ENCODE measurements at places on chromosomes 5 and 9.

DNA sequence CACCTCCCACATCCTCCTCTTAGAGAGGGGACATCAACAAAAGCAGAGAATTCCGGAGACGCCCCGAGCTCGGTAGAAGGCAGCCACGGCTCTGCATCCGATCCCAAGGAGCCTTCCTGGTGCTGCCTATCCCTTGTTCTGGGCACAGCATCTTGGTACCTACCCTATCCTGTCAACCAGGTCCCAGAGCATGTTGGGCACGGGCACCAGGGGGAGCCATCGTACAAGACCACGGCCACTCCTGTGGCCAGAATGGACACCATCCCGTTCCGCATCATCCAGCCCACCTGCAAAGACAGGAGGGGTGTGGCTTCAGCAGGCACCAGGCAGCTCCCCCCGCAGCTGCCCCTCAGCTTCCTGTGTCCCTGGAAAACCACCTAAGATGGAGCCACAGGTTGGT lies 62.7 kb upstream of the ZNF354A start:
- no peak for DNase-seq

- DNase-seq: peak; percentile 87
Measured at GRCh38 chr5:54517512-54518145, at the start of gene SNX18. TSS of gene SNX18 (plus strand) at chr5:54517759. CDS start at chr5:54517953, 194 bp downstream.

DNA sequence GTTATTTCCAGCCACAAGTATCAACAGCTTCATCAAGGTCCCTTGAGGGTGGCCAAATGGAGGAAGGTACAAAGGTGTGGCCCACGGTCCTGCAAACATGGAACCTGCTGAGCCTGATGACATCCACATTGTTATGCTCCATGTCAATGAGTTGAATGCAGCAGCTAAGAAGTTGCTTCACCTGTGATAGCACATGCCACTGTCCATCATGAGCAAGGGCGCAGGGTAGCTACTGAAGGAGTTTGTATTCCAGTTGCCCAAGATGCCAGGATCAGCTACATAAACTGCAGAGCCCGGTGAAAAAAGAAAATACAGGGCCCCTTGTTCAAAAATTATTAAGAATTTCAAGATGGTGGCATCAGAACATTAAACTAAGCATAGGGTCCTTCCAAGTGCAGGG lies 24.2 kb downstream of the LSM11 start:
- no peak for DNase-seq

DNA sequence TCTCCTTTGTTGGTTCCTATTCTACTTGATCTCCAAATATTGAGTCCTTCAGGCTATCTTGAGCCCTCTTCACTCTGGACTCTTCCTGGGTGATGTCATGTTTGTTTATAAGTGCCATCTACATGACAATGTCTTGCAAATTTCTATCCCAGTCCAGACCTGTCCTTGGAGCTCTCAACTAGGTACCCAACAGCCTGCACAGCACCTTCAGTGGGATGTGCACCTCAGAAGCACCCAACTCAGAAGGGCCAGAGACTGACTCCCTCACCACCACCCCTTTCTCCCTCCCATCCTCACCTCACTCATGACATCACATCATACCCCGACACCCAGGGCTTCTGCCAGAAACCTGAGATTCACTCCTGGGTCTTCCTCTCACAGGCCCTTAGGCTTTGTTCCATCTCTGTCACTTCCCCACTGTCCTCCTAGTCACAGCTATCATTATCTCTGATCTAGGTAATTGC lies 14.4 kb downstream of the TXN start:
- no peak for DNase-seq

- DNase-seq: no peak
Measured at GRCh38 chr5:15630441-15630840, 130.5 kb downstream of the FBXL7 start.

DNA sequence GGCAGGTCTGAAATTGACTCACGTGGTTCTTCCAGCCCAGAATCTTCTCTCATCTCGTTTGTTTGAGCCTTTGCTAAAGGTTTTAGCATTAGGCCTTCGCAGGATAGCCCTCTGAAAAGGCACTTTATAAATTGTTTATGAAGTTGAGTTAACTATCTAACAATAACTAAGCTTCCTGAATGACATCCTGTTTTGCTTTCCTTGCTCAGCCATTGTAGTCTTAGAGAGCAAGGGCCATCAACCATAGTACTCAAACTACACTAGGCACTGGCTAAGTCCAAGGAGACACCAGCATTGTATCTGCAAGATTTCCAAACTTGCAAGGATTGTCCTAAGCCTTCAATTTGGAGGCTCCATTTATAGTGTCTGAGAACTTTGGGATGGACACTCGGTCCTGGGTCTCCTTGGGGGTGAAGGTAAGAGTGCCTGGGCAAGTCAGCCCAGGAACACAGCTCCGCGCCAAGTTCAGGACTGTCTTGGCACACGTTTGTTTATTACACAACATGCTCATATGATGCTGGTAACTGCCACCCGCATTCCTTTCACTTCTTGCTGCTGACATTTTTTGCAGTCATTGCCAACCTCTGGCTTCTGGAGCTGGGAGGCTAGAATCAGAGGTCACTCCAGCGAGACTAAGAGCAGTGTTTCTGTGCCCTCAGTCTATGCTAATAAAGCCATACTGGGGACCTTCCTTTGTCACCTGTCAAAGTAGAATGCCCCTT lies 151.1 kb downstream of the ESM1 start:
- no peak for DNase-seq

DNA sequence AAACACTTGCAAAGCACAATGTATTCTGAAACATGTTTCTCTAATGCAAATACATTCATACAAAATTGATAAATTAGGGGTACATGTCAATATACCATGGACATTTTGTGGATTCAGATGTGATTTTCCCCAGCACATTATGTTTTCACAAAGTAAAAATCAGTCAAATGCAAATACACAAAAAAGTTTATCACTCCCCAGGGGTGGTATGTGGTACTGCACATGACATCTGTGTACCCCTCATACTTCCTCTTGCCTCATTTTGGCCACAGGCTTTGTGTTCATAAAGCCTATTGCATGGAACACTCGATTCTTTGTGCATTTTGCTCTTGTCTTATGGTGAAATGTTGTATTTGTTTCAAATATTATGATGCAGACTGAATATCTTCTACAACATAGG lies 116.8 kb upstream of the PDE4D start:
- DNase-seq: no peak

DNA sequence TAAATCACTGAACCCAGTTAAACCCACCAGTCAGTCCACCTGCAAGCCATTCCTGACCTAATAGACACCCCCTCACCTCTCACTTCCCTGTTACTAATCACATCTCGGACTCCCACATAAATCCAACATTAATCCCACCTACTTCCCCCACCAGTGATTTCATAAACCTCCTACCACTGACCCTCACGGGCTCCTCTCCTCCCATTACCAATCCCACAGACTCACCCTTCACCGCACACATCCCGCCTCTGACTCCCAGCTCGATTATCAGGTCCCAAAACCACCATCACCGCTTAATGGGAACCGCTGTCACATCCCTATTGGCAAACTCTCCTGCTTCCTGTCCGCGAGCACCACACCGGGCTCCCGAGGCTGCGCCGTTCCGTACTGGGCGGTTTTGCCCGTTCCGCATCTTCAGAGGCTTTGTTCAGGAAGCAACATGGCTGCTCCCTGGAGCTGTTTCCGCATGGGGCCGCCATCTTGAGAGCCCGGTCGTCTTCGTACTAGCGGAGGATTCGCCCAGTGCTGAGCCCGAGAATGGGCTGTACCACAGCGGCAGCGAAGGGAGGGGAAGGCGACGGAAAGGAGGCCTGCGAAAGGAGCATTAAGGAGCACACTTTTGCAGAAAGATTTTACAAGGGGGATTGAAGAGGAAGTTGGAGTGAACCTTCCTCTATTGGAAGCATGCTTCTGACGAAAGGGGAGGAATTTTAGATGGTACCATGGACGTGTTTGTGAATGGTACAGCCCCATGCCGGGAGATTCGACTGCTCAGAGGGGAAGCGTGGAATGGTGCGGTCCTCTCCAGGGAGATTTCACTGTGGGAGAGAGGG lies at the start of gene ZNF300:
Gene ZNF300 (minus strand): TSS at position 502 of the 833 bp plus-strand sequence. CDS start 1,825 bp downstream, outside the sequence.
- no peak for DNase-seq

DNA sequence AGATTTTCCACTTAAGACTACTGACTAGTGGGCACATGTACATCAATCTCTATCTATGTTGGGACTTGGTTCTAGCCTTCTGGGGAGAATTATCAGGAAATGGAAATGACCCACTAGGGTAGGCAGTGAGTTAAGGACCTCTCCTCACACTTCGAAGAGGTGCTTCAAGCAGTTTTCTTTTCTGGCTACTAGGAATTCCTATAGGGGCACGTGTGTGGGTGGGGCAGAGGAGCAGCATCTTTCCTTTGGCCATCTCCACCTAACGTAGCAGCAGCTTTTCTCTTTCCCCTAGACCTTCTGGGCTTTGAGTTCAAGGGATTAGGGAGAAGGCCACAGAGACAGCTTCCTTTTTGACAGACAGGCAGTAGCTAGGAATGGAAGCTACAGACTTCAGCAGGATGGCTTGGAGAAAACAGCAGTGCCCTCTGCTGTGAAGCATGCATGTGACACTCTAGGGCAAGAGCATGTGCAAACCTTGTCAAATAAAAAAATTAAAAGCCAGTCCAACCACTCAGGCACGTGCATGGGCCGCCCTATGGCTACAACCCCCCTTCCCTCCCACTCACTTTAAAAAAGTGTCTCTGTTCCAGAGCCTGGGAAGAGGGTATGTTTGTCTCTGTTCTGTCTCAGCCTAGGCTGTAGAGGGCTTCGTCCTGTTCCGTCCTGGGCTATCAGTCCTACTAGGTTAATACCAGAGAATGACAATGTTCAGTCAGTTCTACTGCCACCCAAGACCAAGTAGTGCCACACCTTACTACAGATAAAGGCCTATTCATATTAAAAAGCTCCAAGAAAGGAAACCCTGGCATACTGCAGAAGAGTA lies 8.7 kb upstream of the GFRA3 start:
- no peak for DNase-seq

- no peak for DNase-seq
Measured at GRCh38 chr5:126016256-126016655, 407.0 kb upstream of the GRAMD2B start.

DNA sequence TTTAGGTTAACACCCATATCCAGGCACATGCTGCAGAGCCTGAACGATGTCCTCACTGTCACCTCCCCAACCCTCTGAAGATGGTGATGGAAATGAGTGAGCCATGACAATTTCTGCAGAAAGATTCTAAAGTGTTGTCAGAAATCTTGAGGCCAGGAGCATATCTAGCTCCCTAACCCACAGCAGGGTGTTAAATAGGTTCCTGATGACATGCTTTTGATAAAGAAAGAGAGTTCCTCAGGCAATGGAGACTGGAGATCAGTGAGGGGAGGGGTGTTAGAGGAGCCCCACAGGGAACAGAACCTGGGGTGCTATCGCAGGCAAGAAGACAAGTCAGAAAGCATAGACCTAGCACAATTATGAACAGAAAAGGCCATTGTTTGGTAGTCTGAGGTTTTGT lies 95.7 kb downstream of the ENC1 start:
- DNase-seq: no peak

DNA sequence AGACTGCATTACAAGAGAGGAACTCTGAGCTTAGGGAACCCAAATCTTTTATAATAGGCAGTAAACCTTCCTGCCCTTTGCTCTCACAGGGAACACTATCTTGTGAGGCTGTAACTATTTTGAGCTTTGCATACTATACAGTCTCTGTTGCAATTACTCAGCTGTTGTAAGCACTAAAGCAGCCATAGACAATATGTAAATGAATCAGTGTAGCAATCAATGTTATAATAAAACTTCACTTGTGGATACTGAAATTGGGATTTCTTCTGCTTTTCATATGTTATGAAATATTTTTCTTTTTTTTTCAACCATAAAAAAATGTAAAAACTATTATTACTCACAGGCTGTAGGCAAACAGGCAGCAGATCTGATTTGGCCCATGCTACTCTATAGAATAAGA lies 16.7 kb upstream of the UBQLN1 start:
- no peak for DNase-seq

GRCh38 chr5:428219-428618 lies 14.8 kb upstream of the EXOC3 start:
- DNase-seq: no peak

DNA sequence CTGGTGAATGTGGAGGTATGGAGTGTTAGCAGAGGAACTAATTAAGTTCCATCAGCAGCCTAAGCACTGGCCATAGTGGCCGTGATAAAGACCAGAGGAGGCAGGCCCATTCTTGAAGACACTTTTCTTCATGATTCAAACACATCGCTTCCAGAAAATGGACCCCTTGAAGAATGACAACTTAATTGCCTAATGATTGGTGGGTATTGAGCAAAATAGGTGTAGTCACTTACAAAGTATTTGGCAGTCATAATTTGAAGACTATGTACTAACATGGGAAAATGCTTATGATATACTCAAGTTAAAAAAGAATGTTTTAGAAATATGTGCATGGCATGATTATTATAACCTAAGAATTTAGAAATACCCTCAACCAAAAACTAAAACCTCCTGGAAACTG lies 44.8 kb downstream of the MEGF10 start:
- no peak for DNase-seq

DNA sequence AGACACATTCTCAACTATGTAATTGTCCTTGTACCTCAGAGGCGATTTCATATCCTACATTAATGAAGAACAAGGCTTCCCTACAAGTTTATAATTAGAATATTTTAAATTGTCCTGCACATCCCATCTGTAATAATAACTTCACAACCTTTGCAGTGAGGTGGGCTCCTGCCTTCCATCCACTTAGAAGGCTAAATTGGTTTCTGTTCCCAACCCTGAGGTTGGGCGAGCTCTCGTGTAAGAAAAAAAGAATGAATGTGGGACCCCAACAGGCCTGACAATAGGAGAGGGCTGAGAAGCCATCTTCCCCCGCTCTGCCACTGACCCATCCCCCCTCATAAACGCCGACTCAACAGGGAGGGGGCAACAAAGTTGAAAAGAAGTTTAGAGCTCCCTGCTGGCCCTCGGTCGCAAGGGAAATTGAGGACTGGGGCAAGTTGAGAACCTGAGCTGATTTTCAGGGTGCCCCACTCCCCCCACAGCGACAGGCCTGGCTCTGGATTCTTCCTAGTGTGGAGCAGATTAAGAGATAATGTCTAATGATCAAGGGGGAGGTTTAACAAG lies 9.4 kb downstream of the BARHL1 start:
- no peak for DNase-seq

DNA sequence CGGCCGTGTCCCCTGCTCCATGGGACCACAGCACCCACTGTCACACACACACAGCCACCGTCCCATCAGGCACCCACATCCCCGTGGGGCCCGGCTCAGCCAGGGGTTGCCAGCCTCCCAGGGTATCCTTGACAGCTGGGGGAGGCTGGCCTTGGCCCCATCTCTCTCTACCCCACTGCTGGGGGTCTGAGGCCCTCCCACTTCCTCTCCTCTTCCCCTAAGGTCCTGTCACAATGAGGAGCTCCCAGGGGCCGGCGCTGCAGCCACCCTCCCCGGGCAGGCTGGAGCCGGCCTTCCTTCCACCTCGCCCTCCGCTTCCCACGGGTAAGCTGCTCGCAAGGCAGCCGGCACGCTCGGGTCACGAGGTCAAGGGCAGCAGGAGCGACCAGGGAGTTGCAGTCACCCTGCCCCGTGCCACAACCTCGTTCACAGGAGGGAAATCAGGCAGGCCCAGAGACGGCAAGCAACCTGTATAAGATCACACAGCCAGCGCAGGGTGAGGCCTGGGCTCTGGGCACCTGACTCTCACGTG lies 38.6 kb upstream of the NOTCH1 start:
- DNase-seq: no peak
